ENCODE measurements at places on chromosomes 16 and 17. TPM values are rescaled to one million over a fixed set of nuclear protein-coding genes. Genes with fewer than 3 reads are reported as not detected.

- H3K36me3 ChIP-seq = no peaks in the 10 kb centered on the region
- DNase-seq = no peak
- no peak overlapping the region for H3K27ac ChIP-seq
These were observed 12.2 kb downstream of the NOD2 start for GRCh38 chr16:50705436-50706110.

DNA sequence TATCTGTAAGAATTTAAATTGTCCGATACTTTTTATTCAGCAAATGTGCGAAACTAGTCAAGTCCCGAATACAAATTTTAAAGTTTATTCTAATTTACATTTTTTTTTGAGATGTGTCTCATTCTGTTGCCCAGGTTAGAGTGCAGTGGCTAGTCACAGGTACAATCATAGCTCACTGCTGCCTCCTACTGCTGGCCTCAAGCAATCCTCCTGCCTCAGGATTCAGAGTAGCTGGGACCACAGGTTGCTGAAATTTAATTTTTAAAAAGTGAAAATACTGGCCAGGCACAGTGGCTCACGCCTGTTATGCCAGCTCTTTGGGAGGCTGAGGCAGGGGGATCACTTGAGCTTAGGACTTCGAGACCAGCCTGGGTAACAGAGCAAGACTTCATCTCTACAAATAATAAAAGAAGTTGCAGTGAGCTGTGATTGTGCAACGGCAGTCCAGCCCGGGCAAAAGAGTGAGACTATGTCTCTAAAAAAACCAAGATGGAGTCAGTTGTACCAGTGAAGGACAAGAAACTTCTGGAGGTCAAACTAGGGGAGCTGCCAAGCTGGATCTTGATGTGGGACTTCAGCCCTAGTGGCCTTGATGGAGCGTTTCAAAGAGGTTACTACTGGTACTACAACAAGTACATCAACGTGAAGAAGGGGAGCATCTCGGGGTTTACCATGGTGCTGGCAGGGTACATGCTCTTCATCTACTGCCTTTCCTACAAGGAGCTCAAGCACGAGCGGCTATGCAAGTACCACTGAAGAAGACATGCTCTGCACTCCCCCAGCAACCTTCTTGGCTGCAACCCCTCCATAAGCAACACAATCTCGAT, 5.6 kb downstream of the POLG2 start:
- no peak overlapping the region for H3K27ac ChIP-seq
- no peak for DNase-seq
- H3K36me3 ChIP-seq = peaks cover 45% of the 10 kb centered on the region
- no peaks in the 10 kb centered on the region for H3K27me3 ChIP-seq

DNA sequence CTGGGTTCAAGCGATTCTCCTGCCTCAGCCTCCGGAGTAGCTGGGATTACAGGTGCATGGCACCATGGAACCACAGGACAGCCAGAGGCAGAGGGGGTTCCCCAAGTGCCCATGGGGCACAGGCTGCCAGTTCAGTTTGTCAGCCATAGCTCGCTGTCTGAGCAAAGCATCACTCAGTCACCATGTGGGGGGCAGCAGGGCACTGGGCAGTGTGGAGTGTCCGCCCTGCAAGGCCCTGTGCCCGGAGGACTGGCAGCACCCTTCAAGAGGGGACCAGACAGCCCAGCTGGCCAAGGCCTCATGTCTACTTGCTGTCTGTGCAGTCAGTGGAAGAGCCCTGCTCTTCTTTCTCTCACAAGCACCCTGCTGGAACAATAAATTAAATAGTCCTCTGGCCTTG, 6.4 kb downstream of the ALYREF start:
- peak overlapping the region; percentile 48 for H3K27ac ChIP-seq
- H3K4me1 ChIP-seq = peaks cover 7% of the 10 kb centered on the region
- no peak for DNase-seq

GRCh38 chr17:6487251-6488007, 43.2 kb downstream of the PIMREG start:
- H3K4me1 ChIP-seq = no peaks in the 10 kb centered on the region
- H3K27ac ChIP-seq = no peak overlapping the region
- H3K27me3 ChIP-seq = no peaks in the 10 kb centered on the region
- no peaks in the 10 kb centered on the region for H3K36me3 ChIP-seq

DNA sequence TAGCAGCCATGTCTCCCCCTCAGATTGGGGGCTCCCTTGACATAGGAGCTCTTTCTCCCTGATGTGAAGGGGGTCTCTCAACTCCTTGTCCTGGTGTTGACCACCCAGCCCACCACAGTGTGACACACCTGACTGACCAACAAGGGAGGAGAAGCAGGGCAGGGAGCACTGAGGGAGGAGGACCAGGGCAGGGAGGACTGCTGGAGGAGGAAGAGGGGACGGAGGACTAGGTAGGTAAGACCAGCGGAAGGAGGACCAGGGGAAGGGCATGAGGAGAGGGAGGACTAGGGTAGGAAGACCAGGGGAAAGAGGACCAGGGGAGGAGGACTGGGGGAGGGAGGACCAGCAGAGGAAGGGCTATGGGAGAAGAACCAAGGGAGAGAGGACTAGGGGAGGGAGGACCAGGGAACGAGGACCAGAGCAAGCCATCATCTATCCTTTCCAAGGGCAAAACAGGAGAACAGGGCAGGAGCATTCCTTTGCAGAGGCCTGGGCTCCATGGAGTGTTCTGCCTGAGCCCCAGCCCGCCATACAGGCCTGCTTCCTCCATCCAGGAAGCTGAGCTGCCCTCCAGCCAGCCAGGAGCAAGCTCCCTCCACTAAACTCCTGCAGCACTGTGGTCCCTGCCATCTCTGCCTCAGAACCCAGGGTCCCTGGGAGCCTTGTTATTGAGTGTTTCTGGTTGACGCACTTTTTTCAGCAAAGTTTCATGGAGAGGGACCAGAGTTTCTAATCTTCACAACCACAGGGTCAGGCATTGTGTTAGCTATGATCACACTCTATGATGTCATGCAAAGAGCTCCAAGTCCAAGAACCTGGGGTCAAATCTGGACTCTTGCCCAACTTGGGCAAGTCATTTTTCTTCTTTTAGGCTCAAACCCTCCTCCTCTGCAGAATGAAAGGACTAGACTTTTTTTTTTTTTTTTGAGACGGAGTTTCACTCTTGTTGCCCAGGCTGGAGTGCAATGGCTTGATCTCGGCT, 15.4 kb upstream of the KRT17 start:
- H3K36me3 ChIP-seq = no peaks in the 10 kb centered on the region
- H3K27ac ChIP-seq = no peak overlapping the region
- no peak overlapping the region for H3K4me3 ChIP-seq
- no peaks in the 10 kb centered on the region for H3K27me3 ChIP-seq
- DNase-seq = no peak

- peaks cover 9% of the 10 kb centered on the region for H3K4me1 ChIP-seq
- peak overlapping the region; percentile 90 for H3K27ac ChIP-seq
- DNase-seq = no peak
- no peaks in the 10 kb centered on the region for H3K36me3 ChIP-seq
These were observed 847 bp downstream of the ZDHHC7 start for GRCh38 chr16:85010446-85010930.

Gene G6PC1
- total RNA-seq = not detected

Gene DHX58
- 1.7 TPM for total RNA-seq

All from ascending aorta (tissue), 2 donors.